ENCODE measurements at places on chromosomes 2 and 18.

- no peak for DNase-seq
These were observed 162.4 kb upstream of the CWC22 start for GRCh38 chr2:180169474-180169873.

GRCh38 chr2:189115126-189115525 lies 64.4 kb downstream of the COL5A2 start:
- DNase-seq, result peak; percentile 12

- no peak for DNase-seq
These were observed 149.5 kb upstream of the DLX2 start for GRCh38 chr2:172252154-172252553.

DNA sequence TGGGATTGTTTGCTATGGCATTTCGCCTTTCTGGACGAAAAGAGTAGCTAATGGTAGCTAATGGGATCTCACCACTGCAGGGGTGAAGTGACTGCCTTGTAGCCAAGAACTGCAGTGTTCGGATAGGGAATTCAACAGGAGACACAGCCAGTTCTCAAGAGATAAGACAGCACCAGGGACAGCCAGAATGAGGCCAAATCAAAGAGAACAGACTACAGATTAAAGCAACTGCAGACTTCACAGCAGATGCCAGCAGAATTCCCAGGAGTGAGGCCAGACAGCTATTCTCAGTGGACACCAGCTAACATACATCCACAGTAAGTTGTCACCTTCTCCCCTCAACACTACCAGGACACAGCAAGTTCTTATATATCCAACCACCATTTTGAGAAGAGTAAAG lies 124.0 kb downstream of the PLA2R1 start:
- DNase-seq, result no peak

GRCh38 chr18:48888773-48889080 lies 62.0 kb downstream of the SMAD7 start:
- no peak for DNase-seq

- DNase-seq, result no peak
These were observed 44.5 kb downstream of the MAPRE2 start for GRCh38 chr18:35085450-35086380.

GRCh38 chr2:217064234-217065011 lies 204.6 kb upstream of the TNP1 start:
- DNase-seq, result no peak

DNA sequence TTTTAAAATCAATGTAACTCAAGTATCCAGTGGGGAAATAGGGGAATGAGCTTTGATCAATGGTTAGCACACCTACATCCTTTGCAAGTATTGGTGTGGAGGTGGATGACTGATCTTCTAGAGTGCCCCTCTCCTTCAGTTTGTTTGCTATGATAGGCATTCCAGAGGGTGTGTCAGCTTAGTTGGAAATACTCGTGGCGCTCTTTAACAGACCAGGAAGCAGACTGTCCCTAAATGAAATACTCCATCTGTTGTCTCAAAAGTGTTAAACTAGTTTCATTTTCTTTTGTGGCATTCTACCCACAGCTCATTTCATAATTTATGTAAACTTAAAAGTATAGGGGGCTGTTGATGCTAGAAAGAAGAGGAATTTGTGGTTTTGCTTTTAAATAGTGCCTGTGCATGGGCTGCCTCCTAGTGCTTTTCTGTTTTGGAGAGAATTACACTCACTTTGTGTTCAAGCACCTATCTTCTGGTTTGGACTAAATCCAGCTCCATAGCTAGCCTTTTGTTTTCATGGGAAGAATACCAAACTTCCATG lies 66.2 kb downstream of the STAT1 start:
- peak; percentile 49 for DNase-seq

DNA sequence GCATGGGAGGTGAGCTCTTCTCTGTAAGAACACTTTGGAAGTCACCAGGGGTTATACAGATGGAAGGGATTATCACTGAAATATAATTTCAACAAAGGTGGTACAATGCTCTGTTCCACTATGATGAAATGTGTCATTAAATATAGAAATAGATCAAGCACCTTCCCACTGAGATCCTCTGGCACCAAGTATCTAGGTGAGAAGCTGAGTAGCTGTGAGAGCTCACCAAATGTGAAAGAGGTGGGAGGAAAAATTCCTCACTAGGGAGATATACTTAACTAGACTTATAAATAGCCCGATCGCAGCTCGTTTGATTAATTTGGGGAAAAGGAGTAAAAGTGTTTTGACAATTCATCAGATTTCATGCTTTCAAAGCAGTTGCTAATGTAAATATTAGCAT lies 247.6 kb downstream of the SMAD2 start:
- no peak for DNase-seq

DNA sequence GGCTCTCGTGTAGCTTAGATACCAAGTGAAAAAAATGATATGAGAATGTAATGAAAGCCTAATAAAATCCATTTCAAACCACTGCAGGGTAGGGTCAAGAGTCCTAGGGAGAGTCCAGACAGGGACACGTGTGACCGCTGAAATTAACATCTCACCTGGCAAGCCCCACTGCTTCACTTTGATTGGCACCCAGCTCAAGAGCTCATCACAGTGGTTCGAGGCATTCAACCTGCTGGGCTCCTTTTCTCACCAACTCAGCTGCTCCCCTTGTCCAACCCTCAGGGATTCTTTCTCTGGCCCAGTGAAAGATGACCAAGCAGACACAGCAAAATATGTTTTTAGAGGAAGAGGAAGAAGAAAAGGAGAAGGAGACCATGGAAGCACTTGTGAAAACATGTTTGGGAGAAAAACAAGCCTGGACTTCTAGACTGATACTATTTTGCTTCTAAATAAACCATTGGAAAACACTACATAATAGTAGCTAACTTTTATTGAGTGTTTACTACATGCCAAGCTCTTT lies 49.2 kb upstream of the CREB1 start:
- no peak for DNase-seq

GRCh38 chr2:234386971-234387370 lies 109.9 kb downstream of the ARL4C start:
- no peak for DNase-seq

- no peak for DNase-seq
These were observed 558 bp upstream of the NEMP2 start for GRCh38 chr2:190535121-190535439.

DNA sequence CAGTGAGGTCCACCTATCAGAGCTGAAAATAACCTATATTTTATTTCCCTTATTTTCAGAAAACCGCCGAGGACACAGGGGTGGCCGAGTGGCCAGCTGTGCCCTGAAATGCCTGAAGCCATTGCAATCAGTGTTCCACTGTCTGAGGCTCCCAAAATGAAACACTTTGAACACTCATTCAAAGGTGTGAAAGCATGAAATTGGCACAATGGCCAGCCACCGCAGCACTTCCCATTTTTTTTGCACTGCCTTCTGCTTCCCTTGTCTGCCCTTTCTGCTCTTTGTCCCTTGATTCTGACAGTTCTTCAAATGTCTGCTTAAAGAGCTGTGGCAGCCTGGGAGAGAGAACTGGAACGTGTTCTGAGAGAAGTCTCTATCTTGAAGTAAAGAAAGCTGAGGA lies 1127.5 kb upstream of the CELF4 start:
- DNase-seq, result no peak

GRCh38 chr2:199734651-199735050 lies 116.3 kb downstream of the FTCDNL1 start:
- no peak for DNase-seq

DNA sequence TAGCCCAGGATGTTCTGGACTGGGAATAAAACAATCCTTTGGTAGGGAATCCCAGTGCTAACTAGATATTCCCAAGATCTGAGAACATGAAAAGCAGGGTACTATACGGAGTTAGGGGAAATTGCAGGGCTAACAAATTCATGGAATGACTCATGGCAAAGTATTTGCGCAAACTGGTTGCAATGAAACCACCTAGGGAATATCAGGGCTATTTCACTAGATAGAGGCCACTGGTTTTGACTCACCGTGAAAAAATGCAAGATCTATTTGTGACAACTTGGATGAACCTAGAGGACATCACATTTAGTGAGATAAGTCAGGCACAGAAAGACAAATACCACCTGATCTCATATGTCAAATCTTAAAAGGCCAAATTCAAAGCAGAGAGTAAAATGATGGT lies 233.3 kb downstream of the MBD2 start:
- peak; percentile 45 for DNase-seq

DNA sequence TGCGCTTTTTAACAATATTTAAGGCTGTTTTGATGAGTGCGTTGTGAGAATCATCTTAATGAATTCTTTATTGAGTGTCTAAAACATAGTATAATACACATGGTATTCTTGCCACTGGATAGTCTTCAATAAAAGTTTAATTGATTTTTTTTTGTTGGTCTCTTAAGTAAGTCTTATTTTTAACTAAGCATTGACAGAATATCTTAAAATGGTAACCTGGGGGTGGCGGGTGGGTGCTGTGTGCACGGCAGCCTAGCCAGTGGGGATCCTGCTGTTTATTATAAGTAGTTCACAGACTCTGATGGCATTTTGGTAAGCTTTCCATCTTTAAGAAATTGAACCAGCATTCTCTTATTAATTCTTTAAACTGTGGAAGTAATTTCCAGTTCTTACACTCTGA lies 6.0 kb downstream of the SOX11 start:
- no peak for DNase-seq

DNA sequence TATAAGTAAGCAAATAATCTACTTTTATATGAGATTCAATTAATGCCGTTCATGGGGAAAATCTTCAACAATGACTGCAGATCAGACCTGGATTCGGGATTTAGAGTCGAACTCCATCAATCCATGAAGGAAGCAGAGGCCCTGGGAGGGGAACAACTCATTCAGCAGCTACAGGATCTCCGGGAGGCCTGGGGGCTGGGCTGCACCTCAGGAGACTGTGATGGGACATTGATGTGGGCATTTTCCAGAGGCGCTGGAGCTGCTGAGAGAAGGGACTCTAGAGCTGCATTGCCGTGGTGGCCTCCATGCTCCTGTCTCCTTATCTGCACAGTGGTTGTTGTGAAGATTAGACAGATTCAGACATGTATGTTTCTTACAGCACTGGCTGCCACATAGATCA lies 76.9 kb downstream of the MYT1L start:
- no peak for DNase-seq

DNA sequence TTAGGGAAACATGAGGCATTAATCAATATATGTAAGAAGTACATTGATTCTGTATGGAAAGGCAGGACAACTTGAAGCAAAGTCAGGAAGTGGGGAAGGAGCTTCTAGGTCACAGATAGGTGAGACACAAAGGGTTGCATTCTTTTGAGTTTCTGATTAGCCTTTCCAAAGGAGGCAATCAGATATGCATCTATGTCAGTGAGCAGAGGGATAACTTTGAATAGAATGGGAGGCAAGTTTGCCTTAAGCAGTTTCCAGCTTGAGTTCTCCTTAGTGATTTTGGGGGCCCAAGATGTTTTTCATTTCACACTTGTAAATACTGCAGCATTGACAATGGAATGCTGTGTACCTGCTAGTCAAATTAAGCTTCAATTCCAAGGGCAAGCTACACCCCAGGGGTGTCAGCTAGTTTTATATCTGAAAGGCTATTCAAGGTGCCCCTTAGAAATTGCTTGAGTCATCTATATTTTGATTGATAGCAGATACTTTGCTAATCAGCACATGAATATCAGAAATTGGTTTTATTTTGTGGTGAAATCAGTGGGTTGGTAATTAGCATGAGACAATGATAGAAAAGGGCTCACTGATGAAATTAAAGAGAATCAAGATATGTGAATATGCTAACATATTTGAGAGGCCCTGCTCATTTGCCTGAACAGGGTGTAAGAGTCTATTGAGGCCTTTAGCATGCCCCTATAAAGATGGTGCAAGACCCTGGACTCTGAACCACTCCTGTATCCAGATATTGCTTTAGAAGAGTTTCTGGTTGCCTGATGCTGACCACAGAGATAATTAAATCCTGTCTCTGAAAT lies 131.5 kb downstream of the TMEM17 start:
- DNase-seq, result no peak

GRCh38 chr2:232419245-232420072 lies 12.8 kb downstream of the ALPG start:
- no peak for DNase-seq

All from HCT116 (cell line).